ENCODE measurements at places on chromosomes 5 and 9. TPM values are rescaled to one million over a fixed set of nuclear protein-coding genes. Genes with fewer than 3 reads are reported as not detected.

GRCh38 chr9:80175286-80176150 lies 603.8 kb downstream of the TLE4 start:
- no peak for DNase-seq

The ANKRD34B gene
- total RNA-seq: 1.0 TPM

GRCh38 chr5:178385496-178385890 lies 152.9 kb upstream of the PHYKPL start:
- no peak for DNase-seq

The DNAJC25 gene
- 5.1 TPM for total RNA-seq

The POU5F2 gene
- 4.2 TPM for total RNA-seq

- DNase-seq: no peak
These were observed 24.6 kb downstream of the NDUFA8 start for GRCh38 chr9:122134822-122135528.

GRCh38 chr5:174549254-174549653 lies 175.1 kb upstream of the MSX2 start:
- no peak for DNase-seq

The ZMYND19 gene
- total RNA-seq: 22.4 TPM

- no peak for DNase-seq
These were observed 48.2 kb downstream of the RPS6 start for GRCh38 chr9:19331877-19332276.

GRCh38 chr9:133322701-133323100 lies 13.3 kb downstream of the SURF6 start:
- DNase-seq: no peak

The MAT2B gene
- total RNA-seq: 38.5 TPM

The CCL28 gene
- 2.0 TPM for total RNA-seq

The UNC13B gene
- 46.6 TPM for total RNA-seq

DNA sequence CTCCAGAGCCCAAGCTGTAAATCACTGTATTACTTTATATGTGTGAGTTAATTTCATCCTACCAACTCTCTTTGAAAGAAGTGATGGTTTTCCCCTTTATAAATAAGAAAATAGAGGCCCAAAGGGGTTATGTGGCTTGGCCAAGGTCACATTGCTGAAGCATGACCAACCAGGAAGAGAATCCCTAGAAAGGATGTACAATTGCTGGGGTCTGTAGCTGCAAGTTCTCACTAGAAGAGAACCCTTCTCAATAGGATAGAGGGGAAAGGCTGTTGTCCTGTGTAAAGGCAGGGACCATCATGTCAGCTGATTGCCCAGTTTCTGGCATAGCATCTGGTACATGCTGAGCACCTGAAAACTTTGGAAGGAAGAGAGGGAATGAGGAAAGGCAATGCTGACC lies 39.0 kb upstream of the FAT2 start:
- no peak for DNase-seq

DNA sequence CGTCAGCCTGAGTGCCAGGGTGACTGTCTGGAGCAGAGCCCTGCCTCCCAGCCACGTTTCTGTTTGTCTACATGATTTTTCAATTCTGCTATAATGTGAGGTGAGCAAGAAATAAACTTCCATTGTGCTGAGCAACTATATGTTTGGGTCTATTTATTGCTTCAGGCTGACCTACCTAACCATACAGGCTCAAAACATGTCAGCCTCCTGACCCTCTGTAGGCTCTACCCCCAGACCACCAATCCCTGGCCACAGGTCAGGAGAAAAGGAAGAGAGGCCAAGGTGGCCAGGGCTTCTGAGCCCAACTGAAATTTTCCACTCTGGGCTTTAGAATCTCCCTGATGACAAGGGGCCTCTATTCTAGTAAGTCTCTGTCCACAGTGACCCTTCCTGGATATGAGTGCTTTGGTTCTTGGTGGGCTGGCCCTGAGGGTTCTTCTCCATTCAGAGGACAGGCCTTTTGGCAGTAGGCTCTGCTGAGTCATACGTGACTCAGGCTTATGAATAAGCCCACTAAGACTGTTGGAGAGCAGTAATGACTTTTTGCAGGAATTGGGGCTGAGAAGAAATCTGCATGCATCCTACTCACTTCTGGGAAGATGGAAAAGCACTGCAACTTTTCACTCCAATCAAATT lies 117.2 kb upstream of the TBCA start:
- DNase-seq: no peak

DNA sequence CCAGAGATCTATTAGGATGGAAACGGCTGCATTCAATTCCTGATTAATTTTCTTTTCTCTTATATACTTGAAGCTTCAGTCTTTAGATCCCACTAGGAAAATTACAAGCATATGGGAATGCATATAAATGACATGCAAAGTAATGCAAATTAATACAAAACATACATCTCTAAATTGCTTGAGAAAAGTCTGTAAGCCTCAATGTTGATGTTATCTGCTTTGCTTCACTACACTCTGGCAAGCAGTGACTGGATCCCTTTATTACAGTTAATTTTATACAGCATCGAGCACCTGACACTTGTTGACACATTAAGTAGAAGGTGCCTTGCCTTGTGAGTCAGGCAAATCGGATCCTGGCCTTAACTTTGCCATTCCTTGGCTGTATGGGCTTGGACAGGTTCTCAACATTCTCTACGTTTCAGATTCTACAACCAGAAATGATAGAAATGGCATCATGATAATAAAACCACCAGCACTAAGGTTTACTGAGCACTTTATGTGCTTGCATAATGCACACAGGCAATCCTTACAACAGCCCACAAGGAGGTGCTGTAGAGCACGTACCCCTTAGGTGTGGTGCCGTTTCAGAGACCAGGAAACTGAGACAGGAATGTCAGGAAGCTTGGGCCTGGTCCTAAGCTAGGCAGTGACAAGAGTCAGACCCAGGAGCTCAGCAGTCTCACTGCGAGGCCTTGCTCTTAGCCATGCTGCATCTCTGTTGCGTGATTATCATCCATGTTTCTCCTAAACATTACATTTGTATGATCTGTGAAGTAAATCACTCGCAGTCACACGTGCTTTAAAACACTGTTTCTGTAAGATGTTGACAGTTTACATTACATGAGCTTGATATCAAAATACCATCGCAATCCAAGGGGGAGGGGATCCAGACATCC lies 2.7 kb downstream of the GCNT4 start:
- peak; percentile 58 for DNase-seq

GRCh38 chr5:161545344-161546094 lies 1.0 kb downstream of the GABRB2 start:
- DNase-seq: no peak

DNA sequence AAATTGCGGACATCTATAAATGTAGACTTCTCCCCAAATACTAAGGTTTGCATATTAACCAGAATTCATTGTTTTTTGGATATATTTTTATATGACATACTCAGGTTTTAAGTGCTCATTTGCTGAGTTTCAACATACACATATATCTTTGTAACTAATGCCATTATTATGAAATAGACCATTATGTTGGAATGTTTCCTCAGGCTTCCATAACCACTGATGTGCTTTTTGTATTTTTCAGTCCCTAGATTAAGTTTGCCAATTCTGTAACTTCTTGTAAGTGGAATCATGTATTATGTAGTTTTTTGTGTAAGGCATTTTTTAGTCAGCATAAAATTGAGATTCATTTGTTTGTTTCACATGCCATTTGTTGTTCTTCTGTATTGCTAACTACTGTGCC lies 32.1 kb downstream of the HSPA4 start:
- no peak for DNase-seq

DNA sequence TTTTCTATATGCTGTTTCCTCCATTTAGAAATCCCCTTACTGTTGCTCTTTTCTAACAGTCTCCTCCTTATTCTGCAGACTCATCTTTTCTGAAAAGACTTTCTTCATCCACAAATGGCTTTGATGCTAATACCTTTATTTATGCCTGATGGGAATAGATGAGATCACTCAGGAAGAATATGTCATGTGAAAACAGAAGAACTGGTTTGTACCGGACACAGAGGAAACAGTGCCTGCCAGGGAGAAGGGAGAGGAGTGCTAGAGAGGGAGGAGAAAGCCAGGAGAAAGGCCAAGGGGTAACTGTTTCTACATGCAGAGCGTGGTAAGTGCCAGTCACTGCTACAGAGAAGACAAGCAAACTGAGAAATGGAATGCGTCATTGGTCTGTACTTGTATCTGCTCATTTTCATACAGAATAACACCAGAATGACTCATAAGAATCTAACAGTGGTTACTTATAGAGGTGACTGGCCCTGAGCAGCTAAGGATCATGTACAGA lies 45.9 kb upstream of the PJA2 start:
- DNase-seq: no peak

The MAST4 gene
- total RNA-seq: 68.5 TPM

The SPATA31A3 gene
- not detected for total RNA-seq

The HTR4 gene
- 7.3 TPM for total RNA-seq

GRCh38 chr5:150511578-150512367 lies 3.8 kb downstream of the NDST1 start:
- no peak for DNase-seq

The TLX3 gene
- not detected for total RNA-seq

DNA sequence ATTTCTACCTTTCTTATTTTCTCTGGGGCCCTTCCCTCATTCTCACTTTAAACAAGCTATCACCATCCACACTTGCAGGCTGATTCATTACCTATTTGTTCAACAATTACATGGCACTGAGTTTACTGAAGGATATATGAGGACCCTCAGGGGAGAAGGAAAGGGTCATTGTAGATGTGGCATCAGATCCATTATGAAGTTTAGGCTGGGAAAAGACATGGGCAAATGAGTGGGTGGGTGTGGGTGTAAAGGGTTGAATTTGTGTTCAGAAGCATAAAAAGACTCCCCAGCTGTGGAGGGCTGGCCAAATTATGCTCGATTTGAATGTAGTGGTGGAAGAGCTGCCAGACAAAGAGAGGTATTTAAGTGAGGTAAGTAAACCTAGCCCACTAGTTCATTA lies 55.9 kb upstream of the MTAP start:
- no peak for DNase-seq

GRCh38 chr9:98709968-98710965 lies 1.5 kb upstream of the GABBR2 start:
- DNase-seq: no peak

The SOX30 gene
- total RNA-seq: not detected

DNA sequence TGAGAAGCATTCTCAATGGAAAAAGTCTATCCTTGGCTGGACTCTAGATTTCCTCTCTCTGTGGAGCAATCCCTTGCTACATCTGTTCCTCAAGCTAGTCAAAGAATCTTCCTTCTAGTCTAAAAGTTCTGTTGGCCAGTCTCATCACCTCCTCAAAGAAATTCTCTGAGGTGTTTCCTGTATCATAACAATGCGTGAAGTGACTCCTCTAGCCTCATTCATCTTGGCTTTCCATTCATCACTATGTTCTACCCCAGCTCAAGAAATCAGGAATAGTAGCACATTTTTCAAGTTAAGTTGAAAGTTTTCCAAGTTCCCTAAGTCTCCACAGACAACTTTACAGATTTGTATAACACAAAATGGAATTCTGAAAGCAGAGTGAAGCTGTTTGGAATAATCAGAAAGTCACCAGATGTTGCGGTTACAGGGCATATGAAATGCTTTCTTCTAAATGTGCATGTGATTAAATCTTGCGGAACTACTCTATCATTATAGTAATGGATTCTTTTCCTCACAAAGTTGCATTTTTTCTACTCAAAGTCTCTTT lies 176.6 kb upstream of the FREM1 start:
- DNase-seq: no peak

The ACER2 gene
- 7.5 TPM for total RNA-seq

- DNase-seq: no peak
These were observed 19.7 kb downstream of the TTC39B start for GRCh38 chr9:15287309-15287708.

The GPR151 gene
- 0.67 TPM for total RNA-seq

The NSUN2 gene
- total RNA-seq: 37.1 TPM

DNA sequence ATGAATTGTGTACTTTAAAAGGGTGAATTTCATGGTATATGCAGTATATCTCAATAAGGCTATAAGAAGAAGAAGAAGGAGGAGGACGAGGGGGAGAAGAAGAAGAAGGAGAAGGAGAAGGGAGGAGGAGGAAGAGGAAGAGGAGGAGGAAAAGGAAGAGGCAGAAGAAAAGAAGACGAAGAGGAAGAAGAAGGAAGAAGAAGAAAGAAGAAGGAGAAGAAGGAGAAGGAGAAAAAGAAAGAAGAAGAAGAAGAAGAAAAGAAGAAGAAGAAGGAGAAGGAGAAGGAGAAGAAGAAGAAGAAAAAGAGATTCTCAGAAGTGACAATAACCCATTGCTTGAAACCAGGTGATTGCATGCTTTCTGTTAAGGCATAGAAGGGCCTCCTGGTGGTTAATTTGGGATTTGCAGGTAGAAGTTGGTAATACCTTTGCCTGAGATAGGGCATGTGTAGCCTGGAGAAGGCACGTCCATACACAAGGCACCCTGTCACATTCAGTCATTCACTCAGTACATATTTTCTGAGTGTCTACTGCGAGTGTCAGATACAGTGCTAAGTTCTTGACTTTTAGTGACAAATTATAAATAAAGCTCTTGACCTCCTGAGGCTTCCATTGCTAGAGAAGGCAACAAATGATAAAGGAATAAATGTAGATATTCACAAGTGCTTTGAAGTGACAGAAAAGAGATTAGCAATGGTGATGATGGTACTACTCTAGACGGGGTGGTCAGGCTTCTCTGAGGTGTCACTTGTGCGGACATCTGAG lies 231.3 kb downstream of the NPR3 start:
- no peak for DNase-seq

- DNase-seq: no peak
These were observed 440.4 kb downstream of the DMRT2 start for GRCh38 chr9:1490341-1491232.

The PIP5K1B gene
- total RNA-seq: 24.9 TPM

All from dorsolateral prefrontal cortex (tissue), 122 donors.